Sciatic nerve (tissue), 2 donors: ENCODE measurements at places on chromosomes 1 and 21. TPM values are rescaled to one million over a fixed set of nuclear protein-coding genes. Genes with fewer than 3 reads are reported as not detected.

GRCh38 chr1:41572224-41572623, 87.7 kb upstream of the EDN2 start:
- no peak for DNase-seq

DNA sequence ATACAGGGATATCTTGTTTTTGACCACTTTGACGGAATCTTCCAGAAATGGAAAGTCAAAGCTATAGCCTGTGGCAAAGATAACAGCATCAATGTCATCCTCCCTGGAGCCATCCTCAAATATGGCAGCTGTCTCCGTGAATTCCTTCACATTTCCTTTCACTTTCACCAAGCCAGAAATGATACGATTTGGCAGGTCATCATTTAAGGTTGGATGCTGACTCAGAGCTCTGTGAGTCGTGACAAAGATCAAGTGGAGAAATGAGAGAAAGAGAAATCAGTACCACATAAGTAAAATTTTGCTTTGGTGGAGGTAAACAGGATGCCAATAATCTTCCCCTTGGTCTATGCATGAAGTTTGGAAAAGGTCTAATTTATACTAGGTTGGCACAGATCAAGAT, 23.9 kb downstream of the FMO5 start:
- no peak for DNase-seq

- DNase-seq: no peak
These were observed 721 bp downstream of the LRRIQ3 start for GRCh38 chr1:74197255-74197654.

- no peak for DNase-seq
These were observed 12.3 kb upstream of the HSD11B1 start for GRCh38 chr1:209692296-209692695.

- no peak for DNase-seq
These were observed 23.1 kb downstream of the CASZ1 start for GRCh38 chr1:10773376-10773775.

- no peak for DNase-seq
These were observed 74.9 kb downstream of the ROR1 start for GRCh38 chr1:63848733-63849132.

DNA sequence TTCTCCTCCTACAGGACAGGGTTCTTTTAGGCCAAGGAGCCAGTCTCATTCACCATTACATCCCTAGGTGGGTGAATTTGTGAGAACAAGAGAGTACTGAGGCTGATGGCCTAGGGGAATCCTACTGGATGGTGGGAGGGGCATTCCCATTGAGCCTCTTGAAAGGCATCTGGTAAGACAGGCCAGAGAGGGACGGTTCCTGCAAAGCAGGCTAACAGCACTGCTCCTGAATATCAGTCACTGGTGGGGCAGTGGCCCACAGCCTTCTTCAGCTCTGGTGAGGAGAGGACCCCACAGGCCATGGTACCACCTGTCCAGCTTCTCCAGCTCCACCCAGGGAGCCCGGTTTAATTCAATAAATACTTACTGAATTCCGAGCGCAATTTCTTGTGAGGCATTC, 125.9 kb upstream of the EDN2 start:
- DNase-seq: no peak

GRCh38 chr1:166980818-166981217, 5.5 kb upstream of the ILDR2 start:
- DNase-seq: no peak

- DNase-seq: no peak
These were observed 55.2 kb downstream of the MRPL37 start for GRCh38 chr1:54255026-54255702.

DNA sequence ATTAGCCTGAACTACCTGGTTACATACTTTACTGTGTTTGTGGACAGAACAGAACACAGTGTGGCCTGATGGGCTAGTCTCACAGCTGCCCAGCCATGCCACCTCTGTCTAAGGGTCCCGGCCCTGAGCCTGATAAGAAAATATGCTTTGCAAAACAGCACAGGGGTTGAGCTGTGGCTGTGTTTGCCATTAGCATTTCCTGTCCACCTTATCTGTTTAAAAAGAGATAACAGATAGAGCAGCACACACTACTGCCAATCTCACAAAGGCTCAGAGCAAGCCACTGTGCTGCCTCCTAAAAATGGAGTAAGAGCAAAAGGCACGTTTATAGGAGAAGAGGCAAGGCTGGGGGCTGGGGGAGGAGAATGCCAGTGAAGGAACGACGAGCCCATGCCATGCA, 95.0 kb downstream of the SUSD4 start:
- no peak for DNase-seq

DNA sequence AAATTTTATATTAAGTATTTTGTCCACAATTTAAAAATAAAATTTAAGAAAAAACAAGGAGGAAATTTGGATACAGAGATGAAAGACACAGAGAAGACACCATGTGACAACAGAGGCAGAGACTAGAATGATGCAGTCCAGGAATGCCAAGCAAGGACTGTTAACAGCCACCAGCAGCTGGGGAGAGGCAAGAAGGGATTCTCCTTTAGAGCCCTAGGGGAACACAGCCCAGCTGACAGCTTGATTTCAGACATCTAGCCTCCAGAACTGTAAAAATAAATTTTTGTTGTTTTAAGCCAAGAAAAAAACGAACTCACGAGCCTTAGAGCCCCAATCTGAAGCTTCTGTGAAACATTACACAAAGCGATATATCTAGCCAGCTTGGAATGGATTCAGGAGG, 198.5 kb downstream of the ZNF648 start:
- no peak for DNase-seq

GRCh38 chr1:83905315-83905907, 93.5 kb downstream of the TTLL7 start:
- no peak for DNase-seq

DNA sequence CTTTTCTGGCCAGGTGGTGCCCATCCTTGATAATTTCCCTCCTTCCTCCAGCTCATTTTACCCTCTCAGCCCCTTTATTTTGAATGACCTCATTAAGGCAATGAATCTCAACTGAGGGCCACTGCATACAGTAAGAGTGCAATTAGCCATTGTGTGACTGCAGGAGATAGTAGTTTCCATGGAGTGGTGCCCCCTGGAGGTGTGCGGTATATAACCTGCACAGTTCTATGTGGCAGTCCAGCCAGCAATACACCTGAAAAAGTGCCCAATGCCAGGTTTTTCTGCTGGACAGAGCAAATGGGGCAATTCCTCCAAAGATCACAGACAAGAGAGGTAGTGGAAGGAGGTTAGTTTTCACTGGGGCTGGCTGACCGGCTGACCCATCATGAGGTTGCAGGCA, 25.9 kb upstream of the LRRC38 start:
- DNase-seq: no peak

DNA sequence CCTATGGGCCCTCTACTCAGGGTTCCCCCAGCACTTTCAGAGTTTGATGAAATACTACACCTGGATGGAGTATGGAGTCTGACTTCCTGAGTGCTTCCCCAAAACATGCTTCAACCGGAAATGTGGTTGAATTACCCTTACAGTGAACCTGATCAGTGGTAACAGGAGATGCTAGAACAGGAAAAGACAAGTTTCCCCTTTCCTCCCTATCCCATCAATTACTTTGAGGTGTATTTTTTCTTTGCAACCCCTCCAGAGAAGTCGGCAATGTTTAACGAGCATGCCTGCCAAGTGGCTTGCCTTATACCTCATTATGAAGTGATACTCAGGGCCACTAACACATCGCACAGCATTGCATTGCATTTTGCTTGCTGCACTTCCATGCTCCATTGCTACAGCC, 7.0 kb downstream of the KRTAP15-1 start:
- DNase-seq: no peak

DNA sequence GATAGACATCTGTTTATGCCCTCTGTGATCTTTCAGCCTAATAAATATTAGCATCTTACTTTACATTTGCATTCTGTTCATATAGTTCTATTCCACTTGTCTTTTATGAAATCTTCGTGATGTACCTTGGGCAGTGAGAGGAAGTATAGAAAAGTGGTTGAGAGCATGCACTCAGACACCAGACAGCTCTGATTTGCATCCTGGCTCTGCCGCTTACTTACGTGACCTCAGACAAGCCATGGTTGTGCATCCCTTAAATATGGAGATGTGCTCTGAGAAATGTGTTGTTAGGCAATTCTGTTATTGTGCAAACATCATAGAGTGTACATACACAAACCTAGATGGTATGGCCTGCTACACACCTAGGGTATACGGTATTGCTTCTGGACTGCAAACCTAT, 22.9 kb downstream of the OVGP1 start:
- DNase-seq: no peak

Gene GBP7
- 0.13 TPM for total RNA-seq

Gene DDR2
- total RNA-seq: 132 TPM

Gene OR2M3
- total RNA-seq: 0.04 TPM

Gene PLA2G2C
- total RNA-seq: 0.36 TPM
